Globus pallidus (tissue), 1 donor: ENCODE measurements at places on chromosomes 5 and 9.

DNA sequence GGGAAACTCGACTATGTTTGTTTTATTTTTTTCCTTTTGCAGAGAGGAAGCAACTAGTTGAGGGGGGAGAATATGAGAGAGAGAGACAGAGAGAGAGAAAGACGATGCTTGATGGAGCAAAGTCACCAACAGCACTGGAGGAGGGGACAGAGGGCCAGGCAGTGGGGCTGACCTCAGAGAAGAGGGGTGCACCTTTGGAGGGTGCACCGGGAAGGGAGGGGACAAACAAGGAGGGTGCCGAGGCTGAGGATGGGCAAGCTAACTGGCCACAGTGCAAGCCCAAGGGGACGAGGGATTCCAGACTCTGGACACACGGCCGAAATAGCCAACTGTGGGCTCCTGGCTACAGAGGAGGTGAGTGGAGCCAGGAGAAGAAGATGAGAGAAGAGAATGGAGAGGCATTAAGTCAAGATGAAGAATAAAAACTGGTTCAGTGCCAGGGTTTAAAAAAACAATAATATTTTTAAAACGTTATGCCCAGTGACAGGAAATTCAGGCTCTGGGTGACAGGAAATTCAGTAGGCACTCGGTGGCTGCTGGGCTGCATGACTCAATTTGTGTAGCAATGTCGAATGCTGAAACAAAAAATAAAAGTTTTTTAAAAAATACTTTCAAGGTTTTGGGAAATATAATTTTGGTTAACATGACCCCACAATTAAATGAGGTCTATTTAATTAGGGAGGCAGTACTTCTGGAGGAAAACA lies 13.3 kb upstream of the GLRX start:
- no peak for DNase-seq

- no peak for DNase-seq
These were observed 17.3 kb upstream of the CFAP157 start for GRCh38 chr9:127689329-127690000.

DNA sequence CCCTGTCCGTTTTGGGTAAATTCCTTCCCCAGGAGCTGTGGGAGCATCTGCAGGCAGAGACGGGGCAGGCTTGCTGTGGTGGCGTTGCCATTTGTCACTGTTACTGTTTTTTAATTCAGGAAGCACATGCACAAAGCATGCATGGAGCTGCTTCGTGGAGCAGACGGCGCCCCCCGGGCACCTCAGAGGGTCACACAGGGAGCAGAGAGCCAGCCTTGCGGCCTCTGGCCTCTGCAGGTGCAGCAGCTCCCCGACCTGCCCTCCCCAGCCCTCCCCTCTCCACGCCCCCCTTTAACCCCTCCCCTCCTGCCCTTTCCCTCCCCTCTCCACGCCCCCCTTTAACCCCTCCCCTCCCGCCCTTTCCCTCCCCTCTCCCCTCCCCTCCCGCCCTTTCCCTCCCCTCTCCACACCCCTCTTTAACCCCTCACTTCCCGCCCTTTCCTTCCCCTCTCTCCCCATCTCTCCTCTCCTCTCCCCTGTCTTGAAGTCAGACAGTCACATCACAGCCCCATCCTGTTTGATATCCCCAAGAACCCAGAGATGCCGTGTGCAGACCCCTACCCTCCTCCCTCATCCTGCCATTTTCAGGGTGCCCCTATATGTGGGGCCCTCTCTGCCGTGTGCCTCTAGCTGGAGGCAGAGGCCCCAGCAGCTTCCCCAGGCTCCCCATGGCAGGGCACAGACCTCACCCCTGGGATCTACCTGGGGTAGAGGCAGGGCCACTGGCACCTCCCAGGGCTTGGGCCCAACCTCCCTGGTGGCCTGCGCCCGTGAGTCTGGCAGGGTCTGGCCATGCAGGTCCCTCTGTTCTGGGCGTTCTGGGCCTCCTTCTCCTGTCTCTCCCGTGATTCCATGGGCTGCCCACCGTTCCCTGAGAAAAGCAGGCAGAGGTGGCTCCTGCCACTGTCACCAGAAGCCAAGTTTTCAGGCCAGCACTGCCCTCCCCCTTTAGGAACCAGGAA lies 29.6 kb upstream of the UBAC1 start:
- DNase-seq = no peak

DNA sequence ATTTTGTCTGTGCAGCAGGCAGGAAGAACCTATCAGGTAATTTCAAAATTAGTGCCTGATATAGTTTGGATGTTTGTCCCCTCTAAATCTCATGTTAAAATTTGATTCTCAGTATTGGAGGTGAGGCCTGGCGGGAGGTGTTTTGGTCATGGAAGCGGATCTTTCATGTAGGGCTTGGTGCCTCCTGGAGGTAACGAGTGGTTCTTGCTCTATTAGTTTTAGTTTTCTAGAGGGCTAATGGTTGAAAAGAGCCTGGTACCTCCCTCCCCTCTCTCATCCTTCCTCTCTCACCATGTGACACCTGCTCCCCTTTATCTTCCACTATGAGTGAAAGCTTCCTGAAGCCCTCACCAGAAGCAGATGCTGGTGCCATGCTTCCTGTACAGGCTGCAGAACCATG lies 106.3 kb downstream of the DRD1 start:
- no peak for DNase-seq

GRCh38 chr5:80357671-80358070 lies 37.9 kb downstream of the SPZ1 start:
- no peak for DNase-seq

DNA sequence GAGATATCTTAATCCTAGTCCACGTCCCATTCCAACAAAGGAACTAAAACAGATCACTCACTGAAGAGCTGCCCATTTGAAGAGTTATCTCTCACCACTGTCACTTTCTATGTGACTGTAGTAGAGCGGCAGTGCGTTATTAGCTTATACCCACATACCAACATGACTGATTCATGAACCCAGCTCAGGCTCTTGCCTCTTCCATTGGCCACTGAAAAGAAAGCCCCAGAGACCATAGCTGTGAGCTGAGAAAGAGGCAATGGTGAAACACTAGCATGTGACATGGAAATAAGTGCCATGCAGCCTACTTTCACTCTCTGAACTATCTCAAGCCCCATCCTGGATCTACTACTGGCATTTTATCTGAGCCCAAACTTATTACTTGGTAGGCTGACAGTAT lies 151.7 kb upstream of the MOCS2 start:
- no peak for DNase-seq
